ENCODE measurements at places on chromosomes 6 and 20.

- DNase-seq = no peak
Observed at GRCh38 chr6:106536851-106537250, 92.4 kb downstream of the RTN4IP1 start.

GRCh38 chr6:1153696-1154245, 158.1 kb upstream of the FOXQ1 start:
- DNase-seq = no peak

- DNase-seq = no peak
Observed at GRCh38 chr6:104601131-104601651, 258.5 kb downstream of the HACE1 start.

DNA sequence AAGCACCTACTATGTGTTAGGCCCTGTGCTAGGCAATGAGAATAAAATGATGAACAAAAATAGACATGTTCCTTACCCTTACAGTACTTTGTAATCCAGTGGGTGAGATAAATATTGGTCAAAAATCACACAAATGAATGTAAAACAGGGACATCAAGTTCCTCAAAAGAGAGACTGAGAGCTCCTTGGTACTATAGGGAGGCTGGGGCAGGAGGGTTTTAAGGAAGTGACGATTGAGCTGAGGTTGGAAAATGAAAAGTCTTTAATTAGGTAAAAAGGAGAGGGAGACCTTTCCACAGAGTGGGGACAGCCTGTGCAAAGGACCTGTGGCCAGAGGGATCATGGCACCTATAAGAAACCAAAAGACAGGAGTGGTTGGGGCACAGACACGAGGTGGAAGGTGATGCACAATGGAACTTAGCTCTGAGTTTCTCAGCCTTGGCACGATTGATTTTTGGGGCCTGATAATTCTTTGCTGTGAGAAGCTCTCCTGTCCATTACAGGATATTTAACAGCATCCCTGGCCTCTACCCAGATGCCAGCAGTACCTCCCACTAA, 140.3 kb downstream of the CEP57L1 start:
- DNase-seq = no peak

DNA sequence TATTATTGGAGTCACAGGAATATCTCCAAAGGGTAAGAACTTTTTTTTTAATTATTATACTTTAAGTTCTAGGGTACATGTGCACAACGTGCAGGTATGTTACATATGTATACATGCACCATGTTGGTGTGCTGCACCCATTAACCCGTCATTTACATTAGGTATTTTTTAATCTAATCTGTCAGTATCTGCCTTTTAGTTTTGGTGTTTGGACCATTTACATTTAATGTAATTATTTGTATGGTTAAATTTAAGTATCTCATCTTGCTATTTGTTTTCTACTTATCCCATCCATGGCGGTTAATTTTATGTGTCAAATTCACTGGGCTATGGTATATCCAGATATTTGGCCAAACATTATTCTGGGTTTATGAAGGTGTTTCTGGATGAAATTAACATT, 15.4 kb upstream of the OPN5 start:
- DNase-seq = no peak

DNA sequence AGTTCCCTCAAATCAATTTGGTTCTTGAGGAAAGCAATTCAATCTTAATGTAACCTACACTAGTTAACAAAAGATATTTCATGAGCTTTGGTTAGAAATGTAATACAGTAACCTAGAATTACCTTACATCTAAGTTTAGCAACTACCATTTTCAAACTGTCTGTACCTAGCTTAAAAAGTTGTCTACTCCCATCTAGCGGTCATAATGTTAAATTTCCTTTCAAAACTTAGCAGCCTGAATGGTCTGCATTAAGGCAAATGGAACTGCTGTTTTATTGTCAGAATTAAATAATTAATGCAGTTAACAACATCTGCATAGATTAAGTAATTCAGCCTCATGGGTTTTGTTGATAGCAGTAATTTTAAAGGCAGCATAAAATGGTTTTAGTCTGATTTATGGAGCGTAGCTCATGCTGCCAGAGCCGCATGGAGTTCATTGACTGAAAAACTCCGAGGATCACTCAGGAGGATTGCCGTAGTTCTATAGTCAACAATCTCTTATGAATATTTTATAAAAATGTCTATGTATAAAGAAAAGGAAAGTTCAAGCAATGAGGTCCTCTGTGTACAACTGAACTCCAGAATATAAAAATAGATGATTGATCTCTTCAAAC, 485.4 kb upstream of the MANEA start:
- DNase-seq = no peak

GRCh38 chr6:81793821-81794475, 41.5 kb upstream of the TENT5A start:
- no peak for DNase-seq

GRCh38 chr20:58420798-58421496, 31.9 kb downstream of the VAPB start:
- DNase-seq = no peak

GRCh38 chr6:52423971-52424381, 3.8 kb downstream of the EFHC1 start:
- no peak for DNase-seq

GRCh38 chr6:77037439-77037838, 425.9 kb downstream of the HTR1B start:
- no peak for DNase-seq

DNA sequence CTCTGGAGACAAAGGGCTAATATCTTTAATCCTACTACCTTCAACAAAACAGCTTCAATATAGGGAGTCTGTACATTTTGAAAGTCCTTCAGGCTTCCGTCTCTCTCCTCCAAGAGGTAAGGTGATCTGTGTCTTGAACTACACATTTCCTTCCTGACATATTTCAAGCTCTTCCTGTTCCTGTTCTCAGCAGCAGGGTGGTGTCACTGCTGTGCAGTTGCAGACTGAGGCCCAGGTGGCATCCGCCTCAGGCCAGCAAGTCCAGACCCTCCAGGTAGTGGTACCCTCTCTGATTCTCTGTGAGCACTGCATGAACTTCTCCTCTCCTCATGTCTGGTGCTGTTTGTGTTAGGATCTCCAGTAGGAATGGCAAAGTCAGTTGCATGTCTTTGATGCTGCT, 7.8 kb downstream of the NFYA start:
- DNase-seq = no peak

- DNase-seq = no peak
Observed at GRCh38 chr6:148520109-148520841, 177.6 kb downstream of the SASH1 start.

DNA sequence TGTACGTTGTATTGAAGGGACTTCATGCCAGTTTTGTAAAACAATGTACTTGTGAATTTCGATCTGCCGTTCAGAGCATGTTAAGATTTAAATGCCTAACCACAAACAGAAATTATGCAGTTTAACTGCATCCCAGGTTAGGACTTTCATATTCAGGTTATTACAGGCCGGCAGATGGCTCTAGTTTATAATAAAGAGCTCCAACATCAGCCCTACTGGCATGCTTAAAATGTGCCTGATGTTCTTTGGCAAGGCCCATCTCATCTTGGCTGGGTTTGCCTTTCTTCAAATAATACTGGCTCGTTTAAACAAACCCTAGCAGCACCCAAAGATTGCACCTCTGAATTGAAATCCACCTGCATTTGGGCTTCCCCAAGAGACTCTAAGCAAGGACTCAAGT, 169.3 kb upstream of the RIN2 start:
- DNase-seq = no peak

Measured in effector CD4-positive, alpha-beta T cell (primary cell).